Nephron progenitor cell (in vitro differentiated cells): ENCODE measurements at places on chromosomes 13 and 19.

- DNase-seq: no peak
These were observed 1459.5 kb upstream of the PCDH20 start for GRCh38 chr13:62875118-62875640.

GRCh38 chr13:99332456-99332855 is 25.3 kb upstream of the GPR183 start:
- no peak for DNase-seq

DNA sequence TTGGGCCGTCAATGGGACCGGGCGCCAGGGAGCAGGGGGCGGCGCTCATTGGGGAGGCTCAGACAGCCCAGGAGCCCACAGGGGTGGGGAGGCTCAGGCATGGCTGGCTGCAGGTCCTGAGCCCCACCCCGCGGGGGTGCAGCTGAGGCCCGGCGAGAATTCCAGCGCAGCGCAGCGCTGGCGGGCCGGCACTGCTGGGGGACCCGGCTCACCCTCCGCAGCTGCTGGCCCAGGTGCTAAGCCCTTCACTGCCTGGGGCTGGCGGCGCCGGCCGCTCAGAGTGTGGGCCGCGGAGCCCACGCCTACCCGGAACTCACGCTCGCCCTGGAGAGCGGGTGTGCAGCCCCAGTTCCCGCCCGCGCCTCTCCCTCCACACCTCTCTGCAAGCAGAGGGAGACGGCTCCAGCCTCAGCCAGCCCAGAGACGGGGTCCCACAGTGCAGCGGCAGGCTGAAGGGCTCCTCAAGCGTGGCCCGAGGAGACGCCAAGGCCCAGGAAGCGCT is 1227.4 kb downstream of the PCDH17 start:
- no peak for DNase-seq

GRCh38 chr13:50292081-50292480 is 276.8 kb downstream of the KCNRG start:
- DNase-seq: no peak

DNA sequence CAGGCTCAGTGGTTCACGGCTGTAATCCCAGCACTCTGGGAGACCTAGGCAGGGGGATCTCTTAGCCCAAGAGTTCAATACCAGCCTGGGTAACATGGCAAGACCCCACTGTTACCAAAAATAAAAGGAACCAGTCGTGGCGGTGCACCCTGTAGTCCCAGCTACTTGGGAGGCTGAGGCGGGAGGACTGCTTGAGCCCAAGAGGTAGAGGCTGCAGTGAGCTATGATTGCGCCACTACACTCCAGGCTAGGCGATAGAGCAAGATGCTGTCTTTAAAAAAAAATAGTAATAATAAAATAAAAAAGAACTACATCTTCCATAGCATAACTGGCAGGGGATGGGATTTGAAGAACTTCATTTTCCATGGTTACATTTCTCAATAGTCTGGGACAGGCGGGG is 3.0 kb downstream of the LYPD3 start:
- no peak for DNase-seq

- no peak for DNase-seq
These were observed 69.2 kb downstream of the NALCN start for GRCh38 chr13:101346942-101347728.

GRCh38 chr19:14746886-14747285 is 31.5 kb downstream of the ADGRE2 start:
- no peak for DNase-seq

DNA sequence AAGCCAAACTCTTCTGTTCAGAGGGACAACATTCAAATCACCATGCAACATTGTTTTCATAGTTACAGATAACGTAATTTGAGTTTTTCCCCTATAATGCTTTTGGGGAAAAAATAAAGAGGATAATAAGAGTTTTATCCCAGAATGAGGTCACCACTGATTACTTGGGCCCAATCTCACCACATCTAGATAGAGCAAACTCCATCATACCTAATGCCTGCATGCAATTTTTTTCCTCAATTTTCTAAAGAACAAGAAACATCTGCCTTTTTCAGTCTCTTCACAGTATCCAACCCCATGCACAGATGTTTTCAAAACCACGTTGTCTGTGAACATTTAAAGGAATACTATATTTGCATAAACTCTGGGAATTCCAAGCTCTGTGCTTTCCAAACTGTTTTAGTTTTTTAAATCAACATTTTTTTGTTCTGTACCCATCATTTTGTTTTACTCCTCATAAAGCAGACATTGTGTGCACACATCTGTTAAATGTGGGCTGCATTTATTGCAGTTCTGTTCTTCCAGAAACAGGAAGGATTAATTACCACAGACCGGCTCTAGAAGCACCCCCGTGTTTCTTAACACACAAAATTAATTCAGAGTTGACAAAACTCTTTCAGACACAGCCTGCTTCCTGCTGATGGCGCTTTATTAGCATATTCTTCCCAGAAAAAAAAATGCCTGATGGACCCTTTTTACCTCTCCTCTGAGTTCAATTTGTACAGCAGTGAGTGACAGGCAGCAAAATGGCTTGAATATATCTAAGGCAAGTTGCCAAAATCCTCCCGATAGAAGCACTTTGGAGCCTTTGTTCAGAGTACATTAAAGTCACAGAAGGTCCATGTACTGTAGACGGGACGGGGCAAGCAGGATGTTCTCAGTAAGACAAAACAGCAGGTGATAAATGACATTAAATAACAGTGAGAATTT is 1171.9 kb downstream of the EFNB2 start:
- DNase-seq: no peak

DNA sequence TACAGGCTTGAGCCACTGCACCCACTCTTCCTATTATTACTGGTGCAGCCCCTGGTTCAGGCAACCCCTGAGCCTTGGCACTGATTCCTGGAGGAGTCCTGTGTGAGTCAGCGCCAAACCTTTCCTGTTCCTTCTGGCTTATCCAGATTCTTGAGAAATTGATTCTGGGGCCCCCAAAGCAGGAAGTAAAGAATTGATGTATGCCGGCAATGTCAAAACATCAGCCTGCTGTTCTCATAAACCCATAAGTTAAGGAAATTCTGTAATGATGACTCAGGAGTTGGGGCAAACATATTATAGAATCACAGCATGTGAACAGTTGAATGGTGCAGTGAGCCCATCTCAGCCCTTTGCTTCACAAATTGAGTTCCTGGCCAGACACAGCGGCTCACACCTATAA is 1.4 kb upstream of the OR7G3 start:
- DNase-seq: no peak

DNA sequence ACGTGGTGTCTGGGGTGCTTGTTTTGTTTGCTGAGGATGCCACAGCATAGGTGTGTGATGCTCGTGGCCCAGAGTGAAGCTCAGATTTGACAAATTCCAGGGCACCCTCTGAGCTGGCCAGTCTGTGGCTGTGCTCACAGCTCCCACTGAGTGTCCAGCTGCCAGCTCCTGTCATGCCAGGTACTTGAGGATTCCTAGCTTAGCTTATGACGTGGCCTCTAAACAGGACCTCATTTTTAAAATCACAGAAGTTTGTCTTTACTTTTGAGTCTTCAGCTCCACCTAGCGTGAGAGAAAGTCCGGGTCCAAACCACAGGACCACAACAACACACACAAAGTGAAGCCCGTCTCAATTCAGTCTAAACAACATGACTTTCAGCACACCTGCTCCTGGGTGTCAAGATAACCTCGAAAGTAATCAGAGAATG is 117.3 kb downstream of the RAB20 start:
- no peak for DNase-seq

GRCh38 chr13:51630288-51630615 is 46.0 kb downstream of the WDFY2 start:
- DNase-seq: no peak

- peak; percentile 81 for DNase-seq
These were observed at the start of gene VWA8 for GRCh38 chr13:41960637-41961465. VWA8 (minus strand) TSS chr13:41961109; CDS start chr13:41961015, 94 bp downstream.

GRCh38 chr13:46983881-46984280 is 87.0 kb upstream of the HTR2A start:
- DNase-seq: no peak

GRCh38 chr13:55403887-55404487 is 1736.7 kb upstream of the PRR20A start:
- no peak for DNase-seq

DNA sequence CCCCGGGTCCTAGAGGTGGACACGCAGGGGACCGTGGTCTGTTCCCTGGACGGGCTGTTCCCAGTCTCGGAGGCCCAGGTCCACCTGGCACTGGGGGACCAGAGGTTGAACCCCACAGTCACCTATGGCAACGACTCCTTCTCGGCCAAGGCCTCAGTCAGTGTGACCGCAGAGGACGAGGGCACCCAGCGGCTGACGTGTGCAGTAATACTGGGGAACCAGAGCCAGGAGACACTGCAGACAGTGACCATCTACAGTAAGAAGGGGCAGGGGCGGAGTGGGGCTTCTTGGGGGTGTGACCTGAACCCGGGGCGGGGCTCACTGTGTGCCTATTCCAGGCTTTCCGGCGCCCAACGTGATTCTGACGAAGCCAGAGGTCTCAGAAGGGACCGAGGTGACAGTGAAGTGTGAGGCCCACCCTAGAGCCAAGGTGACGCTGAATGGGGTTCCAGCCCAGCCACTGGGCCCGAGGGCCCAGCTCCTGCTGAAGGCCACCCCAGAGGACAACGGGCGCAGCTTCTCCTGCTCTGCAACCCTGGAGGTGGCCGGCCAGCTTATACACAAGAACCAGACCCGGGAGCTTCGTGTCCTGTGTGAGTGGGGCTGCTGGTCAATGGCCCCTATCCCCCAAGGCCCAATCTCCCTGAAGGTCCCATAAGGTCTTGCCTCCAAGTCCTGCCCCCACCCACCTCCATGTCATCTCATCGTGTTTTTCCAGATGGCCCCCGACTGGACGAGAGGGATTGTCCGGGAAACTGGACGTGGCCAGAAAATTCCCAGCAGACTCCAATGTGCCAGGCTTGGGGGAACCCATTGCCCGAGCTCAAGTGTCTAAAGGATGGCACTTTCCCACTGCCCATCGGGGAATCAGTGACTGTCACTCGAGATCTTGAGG is 2.4 kb upstream of the ICAM4 start:
- DNase-seq: no peak

- DNase-seq: no peak
These were observed 72.4 kb upstream of the ARHGEF7 start for GRCh38 chr13:111042661-111043226.

DNA sequence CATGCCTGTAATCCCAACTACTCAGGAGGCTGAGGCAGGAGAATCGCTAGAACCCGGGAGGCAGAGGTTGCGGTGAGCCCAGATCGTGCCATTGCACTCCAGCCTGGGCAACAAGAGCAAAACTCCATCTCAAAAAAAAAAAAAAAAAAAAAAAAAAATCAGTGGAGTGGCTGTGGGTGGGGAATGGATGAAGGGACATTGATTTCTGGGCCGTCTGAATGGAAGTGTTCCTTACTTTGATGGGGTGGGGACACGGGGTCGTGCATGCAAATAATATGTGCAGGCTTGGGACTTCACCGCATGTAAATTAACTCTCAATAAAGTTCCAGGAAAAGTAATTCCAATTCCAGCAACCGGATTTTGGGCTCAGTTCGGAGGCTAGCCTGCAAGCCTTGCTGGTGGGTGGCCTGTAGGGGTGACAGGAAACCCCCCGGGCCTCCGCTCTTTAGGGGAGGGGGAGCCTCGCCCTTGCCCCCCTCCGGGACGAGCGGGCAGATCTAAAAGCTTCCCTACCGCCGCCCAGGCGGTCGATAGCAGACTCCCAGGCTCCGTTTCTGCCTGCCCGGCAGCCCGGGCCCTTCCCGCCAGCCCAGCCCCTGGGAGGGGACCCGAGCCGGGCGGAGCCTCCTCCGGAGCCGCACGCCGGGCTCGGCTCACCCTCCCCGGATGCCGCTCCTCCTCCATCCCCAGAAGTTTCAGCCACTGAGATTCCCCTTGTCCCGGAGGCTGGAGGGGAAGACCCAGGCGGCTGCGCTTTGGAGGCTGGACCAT is 48.0 kb upstream of the ADGRE5 start:
- DNase-seq: peak; percentile 39

DNA sequence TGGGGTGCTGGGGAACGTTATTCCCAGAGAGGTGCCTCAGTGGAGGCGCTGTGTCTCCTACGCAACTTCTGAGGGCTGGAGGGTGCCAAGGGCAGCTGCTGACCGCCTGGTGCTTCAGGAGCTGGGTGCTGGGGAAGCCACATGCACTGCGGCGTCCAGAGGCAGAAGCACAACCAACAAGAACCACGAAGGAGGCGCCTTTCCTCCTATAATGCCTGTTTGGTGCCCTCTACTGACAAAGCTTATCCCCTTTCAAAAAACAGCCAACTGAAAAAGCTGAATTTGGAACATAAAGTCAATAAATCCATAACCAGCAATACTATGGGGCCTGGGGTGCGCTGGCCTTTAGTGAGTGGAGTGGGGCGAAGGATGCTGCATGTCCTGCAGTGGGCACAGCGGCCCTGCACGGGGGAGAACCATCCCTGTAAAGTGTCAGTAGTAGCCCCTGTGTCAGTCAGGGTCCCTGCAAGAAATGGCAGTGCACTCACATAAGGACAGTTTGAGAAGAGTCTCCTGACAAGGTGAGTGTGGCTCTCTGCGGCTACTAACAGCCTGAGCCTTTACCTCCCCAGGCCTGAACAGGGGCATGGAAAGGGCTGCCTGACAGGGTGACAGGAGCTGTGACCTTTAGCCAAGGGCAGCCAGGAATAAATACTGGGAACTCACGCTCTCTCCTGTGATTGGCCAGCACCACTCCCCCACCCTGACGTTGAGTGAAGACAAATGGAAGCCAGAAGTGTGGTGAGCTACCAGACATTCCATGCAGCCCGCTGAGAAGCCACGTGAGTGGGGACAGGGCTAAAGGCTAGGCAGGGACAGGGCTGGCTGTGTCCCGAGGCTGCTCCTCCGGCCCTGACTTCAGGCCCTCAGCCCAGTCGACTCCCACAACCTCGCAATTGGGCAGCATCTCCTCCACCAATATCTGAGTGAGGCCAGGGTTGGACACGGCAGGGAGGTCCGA is 4.5 kb upstream of the B3GNT8 start:
- DNase-seq: no peak

DNA sequence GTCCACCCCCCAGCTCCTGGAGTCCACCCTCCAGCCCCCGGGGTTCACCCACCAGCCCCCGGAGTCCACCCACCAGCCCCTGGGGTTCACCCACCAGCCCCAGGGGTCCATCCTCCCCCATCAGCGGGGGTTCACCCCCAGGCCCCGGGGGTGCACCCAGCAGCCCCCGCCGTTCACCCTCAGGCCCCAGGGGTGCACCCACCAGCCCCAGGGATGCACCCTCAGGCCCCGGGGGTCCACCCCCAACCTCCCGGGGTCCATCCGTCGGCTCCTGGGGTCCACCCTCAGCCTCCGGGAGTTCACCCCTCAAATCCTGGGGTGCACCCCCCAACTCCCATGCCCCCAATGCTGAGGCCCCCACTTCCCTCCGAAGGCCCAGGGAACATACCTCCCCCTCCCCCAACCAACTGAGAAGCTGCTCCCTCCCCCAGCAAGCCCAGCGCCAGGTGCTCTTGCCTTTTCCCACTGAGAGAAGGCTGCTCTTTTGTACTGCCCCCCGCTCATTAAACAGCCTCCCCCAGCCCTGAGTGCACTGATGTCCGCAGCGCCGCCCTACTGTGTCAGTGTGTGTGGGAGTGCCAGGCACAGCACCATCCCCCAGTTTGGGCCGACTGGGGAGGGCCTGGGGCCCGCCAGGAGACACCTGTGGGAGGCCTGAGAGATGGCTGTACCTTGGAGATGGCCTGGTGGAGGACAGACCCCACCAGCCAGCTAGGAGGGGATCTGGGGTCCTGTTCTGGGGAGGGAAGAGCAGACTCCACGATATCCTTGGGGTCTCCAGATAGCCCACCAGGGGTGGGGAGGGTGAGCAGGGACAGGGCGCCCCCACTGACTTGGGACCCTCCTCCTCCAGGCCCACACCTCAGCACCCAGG is 750 bp upstream of the AMH start:
- DNase-seq: no peak

GRCh38 chr13:51801631-51802099 is 2.3 kb downstream of the DHRS12 start:
- DNase-seq: no peak
